Stimulated activated CD4-positive, alpha-beta T cell treated with anti-CD3 and anti-CD28 coated beads, Interleukin-2, amount 100 ng/mL, for 4 hours (primary cell): ENCODE measurements at places on chromosomes 4 and X.

DNA sequence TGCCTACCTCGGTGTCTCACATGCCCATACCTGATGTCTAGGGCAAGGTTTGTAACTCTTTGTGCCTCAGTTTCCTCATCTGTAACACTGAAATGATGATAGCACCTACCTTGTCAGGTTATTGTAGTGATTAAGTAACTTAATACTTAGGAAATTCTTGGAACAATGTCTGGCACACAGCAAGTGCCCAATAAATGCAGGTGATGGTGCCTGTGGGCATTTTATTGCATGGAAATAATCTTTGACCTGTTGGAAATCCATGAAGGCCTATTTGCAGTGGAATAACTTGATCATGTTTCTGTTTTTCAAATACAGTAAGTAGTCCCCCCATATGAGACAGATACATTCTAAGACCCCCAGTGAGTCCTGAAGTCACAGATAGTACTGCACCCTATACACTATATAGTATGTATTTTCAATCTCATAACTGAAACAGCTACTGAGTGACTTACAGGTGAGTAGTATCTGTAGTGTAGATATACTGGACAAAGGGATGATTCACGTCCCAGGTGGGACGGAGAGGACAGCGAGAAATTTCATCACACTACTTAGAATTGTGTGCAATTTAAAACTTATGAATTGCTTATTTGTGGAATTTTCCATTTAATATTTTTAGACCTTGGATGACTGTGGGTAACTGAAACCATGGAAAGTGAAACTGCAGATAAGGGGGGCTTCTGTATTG, 42.1 kb downstream of the AFF1 start:
- no peak for DNase-seq

DNA sequence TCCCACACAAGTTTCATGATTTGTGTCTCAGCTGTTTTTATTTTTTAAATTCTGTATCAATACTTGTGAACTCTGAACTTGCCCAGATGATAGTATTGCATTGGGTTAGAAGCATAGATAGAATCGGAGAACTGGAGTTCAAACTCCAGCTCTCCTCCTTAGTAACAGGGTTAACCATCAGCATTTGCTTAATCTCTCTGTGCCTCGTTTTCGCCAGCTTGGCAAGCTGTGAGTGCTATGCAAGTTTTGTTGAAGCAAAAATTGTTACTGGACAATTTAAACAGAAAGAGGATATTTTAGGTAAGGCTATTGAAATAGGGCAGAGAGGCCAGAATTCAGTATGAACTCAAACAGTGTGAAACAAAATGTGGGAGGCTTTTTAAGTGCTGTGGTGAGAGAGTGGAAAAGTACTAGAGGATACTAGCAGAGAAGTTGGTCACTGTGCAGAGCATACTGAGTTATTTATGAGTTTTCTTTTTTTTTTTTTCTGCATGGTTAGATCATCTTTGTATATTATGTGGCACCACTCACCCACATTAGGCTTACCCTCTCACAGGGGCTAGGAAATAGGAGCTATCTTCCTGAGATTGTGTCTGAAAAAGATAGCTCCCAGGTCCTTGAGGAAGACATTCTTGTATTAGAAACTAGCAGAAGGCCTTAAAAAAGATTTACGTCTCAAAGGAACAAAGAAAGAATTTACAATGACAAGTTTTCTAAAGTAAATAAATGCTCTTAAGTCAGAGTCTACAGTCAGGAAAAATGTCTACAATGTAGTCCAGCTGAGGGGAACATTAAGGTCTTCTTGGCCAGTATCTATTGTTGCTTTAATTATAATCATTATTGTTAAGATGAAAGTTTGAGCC, 1126.6 kb downstream of the FAT4 start:
- no peak for DNase-seq

DNA sequence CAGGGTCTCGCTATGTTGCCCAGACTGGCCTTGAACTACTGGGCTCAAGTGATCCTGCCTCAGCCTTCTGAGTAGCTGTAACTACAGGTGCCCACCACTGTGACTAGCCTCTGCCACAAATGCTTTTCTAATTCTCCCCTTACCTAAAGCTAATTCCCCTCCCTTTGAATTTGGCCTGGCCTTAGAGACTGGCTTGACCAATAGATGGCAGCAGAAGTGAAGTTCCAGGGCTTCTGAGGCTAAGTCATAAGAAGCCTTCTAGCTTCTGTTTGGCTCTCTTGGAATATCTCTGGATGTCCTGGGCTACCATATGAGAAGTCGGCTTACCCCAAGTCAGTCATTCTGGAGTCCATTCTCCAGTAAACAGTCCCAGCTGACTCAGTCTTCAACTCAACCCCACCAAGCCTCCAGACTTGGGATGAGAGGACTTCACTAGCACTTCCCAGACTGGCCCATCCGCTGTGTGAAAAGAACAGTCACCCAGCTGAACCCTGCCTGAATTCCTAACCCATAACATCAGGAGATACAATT, 61.0 kb downstream of the HPRT1 start:
- DNase-seq: no peak

GRCh38 chrX:150224676-150225075, 138.4 kb upstream of the MAMLD1 start:
- no peak for DNase-seq

GRCh38 chr4:109378076-109378475, 55.5 kb upstream of the SEC24B start:
- no peak for DNase-seq

GRCh38 chr4:2812612-2813354, 19.9 kb downstream of the SH3BP2 start:
- no peak for DNase-seq

DNA sequence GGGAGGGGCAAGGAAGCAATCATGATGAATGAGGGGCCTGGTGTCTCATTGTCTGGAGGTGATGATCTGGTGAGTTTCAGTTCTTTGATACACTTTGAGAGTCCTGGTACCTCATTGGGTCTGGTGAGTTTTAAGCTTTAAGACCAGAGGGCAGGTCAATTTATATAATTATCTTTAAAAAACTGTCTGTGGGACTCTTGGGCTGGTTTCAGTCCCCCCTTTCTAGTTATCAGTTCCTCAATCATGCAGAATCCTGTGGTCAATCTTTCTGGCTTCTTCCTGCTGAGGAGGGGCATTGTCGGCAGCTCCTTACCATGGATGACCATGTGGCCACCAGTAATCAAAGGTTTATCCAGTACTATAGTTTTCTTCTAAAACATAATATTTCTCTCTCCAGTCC, 789.1 kb downstream of the PCDH18 start:
- no peak for DNase-seq

GRCh38 chr4:130233377-130234047, 1137.6 kb downstream of the C4orf33 start:
- no peak for DNase-seq

DNA sequence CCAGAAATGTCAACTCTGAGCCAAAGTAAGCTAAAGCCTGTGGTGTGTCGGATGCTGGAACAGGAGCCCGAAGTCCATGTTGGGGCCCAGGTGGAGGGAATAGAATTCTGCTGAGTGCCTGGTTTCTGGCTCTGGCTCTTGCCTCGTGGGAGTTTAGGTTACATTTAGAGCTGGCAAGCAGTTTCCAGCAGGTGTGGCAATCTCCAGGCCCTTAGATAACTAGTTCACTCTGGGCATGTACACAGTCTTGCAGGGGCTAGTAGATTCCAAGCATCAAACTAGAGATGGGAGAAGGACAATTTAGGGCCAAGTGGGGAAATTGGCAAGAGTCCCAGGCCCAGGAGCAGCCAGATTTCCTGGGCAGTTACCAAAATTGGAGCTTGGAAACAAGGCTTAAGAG, 56.3 kb upstream of the STOX2 start:
- no peak for DNase-seq

DNA sequence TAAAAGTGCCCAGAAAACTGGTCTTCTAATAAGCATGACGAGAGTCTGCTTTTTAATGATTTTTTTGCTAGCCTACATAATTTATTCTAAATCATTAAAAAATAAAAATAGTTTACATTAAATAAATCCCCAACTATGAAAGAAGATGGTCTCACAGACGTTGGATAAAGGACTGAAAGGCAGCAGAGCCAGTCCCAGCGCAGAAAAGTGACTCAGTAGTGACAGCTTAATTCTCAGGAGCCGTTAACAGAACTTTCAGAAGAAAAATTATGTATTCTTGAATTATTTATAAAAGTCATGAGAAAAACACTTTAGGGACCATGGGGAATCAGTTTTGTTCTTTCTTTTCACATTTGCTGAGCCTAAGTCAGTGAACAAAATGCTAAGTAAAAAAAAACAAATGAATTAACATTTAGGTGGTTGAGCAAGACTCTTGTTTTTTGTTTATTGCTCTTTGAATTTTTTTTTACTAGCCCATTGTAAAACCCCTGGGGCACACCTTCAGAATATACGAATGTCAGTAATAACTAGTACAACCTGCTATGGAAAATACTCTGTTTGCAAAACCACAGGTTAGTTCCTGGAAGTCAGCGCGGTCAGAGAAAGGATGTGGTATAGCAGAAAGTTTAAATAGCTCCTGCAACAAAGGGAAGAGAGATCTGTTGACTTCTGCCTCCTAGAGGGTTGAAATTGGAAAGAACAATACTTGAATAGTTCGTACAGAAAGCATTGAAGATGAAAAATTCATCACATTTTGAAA, 50.4 kb upstream of the CCDC160 start:
- DNase-seq: peak; percentile 54

DNA sequence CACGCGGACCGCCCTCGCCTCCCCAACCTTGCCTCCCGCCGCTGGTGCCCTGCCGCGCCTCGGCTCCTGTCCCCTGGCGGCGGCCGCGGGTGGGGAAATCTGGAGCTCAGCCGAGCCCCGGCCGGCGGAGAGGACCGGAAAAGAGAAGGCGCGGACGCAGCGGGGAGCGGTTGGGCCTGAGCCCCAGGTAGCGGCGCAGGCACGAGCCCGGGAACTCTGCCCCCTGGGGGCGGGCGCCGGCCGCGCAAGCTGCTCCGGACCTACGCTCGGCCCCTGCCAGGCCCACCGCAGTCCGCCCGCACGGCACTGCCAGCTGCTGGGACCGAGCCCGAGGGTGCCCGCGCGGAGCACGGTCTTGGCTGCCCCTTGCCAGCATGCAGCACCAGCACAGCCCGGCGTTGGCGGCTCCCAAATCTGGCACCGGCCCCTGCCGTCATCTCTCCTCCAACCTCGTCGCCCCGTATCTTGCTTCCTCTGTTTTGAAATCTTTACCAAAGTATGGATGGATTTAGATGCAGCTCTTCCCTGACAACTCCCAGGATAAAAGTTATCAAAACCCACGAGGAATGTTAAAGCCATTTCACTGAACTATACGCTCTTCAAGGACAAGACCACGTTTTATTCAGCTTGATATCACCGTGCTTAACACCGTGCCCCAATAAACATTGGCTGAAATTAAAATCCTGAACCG, at the start of gene PRSS12:
PRSS12 (minus strand) TSS at position 161 of the 691 bp plus-strand sequence. CDS start 283 bp downstream, outside the sequence.
- peak; percentile 5 for DNase-seq

DNA sequence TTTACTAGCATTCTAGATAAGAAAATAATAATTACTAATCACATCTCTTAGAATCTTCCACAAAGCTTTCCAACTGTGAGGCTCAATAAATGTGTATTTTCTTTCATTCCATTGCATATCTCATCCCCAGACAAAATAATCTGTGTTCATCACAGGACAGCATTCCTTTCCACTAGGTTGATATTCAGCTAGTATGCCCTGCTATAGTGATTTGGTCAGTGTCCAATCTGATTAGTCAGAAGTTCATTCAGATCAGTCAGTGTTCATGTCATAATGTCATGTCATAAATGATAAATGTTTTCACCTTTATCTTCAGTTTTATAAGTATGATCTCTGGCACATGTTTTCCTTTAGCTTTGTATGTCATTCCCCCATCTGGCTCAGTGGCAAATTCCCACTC, 611.4 kb downstream of the KCTD8 start:
- DNase-seq: no peak

GRCh38 chr4:71545168-71545567, 206.3 kb downstream of the SLC4A4 start:
- DNase-seq: no peak

DNA sequence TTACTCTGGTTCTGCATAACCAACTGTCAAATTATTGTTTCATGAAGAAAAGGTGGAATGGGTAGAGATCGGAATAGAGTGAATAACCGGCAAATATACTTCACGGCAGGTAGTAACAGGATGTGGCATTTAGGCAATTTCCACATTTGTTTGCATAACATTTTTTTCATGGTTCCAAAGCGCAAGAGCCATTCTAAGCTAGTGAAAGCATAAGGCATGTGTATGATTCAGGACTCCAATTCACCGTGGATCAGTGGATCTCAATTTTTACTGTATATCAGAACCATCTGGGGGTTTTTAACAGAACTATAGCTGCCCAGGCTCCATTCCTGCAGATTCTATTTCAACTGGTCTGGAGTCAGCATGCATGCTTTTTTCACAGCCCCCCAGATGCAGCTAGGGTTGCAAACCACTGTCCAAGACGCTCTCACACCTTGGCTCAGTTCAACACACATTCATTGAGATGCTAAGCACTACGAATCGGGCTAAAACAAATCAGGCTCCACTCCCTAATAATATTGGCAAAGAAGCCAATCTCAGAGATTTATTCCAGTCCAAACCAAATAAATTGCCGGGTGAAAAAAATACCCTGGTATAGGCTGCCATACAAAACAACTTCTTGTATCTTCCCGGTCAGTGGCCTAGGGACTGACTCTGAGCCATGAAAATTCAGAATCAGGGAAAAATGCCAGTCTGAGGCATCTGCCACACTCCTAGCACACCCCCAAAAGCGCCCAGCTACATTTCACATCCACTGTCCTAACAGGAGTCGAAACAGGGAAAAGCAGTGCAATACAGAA, 30.0 kb downstream of the AFAP1 start:
- no peak for DNase-seq

DNA sequence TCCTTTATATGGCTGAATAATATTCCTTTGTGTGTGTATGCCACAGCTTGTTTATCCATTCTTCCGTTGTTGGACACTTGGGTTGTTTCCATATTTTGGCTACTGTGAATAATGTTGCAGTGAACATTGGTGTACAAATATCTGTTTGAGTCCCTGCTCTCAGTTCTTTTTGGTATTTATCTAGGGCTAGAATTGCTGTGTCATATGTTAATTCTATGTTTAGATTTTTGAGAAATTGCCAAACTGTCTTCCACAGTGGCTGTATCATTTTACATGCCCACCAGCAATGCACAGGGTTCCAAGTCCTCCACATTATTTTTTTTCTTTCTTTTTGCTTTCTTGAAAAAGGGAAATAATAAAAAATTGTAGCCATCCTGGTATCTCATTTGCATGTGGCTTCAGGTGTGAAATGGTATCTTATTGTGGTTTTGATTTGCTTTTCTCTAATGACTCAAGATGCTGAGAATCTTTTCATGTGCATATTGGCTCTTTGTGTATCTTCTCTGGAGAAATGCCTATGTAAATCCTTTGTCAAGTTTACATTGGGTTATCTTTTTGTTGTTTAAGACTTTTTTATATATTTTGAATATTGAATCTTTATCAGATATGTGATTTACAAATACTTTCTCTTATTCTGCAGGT, 129.7 kb downstream of the RAPGEF2 start:
- DNase-seq: no peak

DNA sequence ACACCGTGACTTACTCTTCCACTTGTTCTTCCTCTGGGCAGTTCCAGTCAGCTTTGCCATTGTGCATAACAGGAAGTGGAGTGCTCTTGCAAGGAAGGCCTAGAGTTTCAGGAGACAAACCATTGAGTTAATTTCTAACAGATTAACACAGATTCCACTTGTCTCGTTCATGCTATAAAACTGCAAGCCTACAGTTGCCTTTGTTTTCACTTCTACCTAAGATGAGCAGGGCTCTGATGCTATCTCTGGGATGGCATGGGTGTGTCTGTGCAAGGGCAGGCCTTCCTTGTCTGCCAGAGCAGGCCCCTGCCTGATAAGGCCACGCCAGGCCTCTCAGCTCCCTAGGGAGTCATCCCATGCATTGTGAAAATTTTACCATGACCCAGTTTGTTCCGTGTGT, 67.7 kb upstream of the PGRMC2 start:
- DNase-seq: no peak
